ENCODE measurements at places on chromosomes 5 and 9.

GRCh38 chr5:173969167-173970049, 19.6 kb upstream of the C5orf47 start:
- peak; percentile 53 for DNase-seq

DNA sequence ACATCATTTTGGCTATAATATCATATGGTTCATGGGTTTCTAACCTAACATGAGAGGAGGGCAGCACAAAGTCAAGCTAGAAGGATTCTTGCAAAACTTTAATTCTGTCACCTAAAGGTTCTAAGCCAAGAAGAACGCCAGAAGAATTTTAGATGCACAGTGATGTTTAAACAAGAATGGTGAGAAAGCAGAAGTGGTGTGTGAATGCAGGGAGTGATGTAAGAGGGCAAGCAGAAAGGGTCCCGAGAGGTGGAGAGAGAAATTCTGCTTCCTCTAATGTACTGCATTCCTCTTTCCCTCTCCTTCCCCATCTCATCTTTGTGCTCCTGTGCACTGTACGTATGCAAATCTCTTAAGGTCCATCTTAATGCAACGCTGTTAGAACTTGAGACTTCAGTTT, 2.1 kb upstream of the TRMO start:
- no peak for DNase-seq

GRCh38 chr5:43193894-43194265, 1.9 kb downstream of the NIM1K start:
- DNase-seq = no peak

DNA sequence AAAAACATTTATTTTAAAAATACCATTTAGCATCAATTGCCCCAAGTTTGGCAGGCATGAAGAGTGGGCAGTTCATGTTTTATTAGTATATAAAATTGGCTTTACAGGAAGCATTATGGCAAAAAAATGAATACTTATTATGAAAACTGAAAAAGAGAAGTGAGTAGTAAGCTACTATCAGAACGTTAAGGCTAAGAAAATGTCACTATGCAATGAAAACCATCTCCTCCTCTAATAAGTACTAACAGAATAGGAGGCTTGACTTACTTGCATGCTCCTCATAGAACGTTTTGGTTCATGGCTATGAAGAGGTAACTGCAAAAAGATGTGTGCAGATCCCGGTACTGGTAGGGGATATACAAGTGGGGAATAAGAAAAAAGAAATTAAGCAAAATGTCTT, 23.6 kb downstream of the TICAM2 start:
- no peak for DNase-seq

- DNase-seq = no peak
Measured at GRCh38 chr5:38113880-38114279, 144.5 kb upstream of the EGFLAM start.

DNA sequence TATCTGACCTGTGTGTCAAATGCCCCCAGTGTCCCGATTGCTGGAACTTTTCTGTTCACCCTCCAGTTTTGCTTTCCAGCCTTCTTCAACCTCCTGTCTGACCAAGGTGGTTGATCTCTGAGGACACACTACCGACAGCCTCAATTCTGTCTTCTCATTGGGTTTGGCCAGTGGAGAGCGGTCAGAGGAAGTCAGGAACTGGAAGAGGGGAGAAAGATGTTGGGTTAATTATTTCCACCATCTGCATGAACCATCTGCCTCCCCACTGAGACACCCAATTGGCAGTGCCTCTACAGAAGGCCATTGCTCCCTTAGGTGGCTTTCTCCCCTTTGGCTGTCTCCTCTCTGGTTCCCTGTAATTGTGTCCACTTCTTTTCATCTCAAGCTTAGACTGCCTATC, 154.3 kb upstream of the RAI14 start:
- no peak for DNase-seq

- DNase-seq = no peak
Measured at GRCh38 chr5:102582696-102583095, 83.9 kb upstream of the SLCO6A1 start.

GRCh38 chr9:90001747-90002146, 396.9 kb downstream of the GADD45G start:
- DNase-seq = no peak

DNA sequence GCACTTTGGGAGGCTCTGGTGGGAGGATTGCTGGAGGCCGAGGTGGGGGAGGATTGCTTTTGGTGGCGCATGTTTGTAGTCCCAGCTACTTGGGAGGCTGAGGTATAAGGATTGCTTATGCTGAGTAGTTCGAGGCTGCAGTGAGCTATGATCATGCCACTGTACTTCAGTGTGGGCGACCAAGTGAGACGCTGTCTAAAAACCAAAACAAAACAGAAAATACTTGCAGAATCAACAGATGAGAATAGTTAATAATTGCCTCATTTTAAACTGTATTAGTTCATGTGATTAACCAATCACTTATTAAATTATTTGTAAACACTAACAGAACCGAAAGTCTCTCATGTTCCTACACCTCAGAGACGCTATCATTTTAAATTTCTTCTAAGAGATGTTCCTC, 118.1 kb downstream of the CCDC171 start:
- DNase-seq = no peak
